ENCODE measurements at places on chromosomes 6 and 20.
A peak's percentile ranks its signal among the peaks of the same experiment; 100 is the strongest.

DNA sequence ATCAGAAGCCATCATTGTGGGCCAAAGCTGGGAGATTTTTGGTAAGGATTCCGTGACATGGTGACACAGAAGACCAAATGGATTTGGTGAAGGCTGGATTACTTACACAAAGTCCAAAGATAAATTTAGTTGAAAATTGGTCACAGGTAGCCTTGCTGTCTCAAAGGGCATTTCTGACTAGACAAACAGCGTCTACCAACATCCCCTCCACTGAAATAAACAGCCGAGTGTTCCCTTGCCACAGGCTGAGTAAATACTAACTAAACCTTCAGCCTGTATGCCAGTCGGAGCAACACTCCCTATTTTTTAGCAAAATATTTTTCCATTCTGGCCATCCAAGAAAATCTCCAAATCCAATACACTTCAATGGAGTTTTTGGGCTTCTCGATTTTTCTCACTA lies 279.9 kb upstream of the CITED2 start:
- no peak for DNase-seq

DNA sequence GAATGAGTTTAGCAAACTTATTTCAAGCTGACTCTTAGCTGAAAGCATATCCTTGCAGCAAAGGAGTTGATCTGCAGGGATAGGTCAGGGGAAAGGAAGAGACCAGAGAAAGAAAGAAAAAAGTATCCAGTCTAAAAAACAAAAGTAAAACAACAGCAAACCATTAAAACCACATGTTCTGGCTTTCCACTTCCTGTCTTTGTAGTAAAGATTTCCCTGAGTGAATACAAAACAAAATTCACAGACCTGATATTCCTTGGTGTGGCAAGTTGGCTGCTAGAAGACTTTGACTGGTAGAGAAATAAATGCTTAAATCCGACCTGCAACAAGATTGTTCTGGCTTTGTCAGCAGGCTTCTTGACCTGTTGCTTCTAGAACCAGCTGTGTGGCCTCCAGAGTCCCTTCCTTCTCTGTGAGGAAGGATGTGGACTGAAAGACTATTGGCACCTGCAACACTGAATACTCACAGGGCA lies 23.4 kb upstream of the MCM3 start:
- DNase-seq = no peak

DNA sequence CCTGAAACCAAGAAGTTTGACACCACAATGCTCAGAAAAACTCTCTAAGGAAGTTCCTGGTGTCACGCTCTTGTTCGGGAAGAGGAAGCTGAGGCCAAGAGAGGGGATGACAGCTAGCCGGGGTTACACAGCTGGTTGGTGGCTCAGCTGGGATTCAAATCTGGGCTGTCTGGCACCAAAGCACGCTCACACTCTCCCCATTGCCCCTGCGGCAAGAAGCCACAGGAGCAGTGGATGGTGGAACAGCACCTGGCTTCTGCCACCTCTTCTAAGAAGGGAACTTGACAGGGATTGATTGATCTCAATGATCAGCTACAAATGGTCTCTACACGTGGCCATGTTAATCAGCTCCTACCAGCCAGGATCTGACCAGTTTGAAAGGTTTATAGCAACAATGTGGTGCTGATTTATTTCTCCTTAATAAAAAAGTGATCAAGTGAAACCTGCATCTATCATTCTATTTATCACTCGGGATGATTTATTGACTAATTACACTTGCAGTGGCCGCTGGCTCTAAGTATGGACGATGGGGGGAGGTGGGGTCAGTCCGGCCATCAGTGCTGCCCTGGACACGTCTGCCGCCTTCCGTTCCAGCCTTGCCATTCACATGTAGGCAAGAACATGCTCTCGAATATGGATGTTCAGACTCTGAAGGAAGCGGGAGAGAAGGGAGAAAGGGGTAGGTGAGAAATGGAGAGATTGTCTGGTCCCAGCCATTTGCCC lies 71.9 kb upstream of the TOP1 start:
- no peak for DNase-seq

DNA sequence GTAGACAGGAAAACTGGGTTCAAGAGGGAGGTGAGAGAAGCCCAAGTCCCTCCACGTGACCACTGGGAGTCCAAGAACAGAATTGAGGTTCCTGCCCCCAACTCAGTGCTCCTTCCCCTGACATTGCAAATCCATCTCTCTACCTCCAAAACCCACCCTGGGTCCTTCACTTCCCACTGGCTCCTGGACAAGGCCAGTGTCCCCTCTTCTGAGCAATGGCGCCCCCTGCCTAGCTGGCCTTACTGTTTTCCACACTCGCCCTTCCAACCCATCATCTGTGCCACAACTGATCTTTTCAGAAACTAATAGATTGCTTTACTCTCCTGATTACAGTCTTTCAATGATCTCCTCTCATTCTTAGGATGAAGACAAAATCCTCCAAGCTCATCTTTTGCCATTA lies 200.3 kb downstream of the ANKRD60 start:
- no peak for DNase-seq

DNA sequence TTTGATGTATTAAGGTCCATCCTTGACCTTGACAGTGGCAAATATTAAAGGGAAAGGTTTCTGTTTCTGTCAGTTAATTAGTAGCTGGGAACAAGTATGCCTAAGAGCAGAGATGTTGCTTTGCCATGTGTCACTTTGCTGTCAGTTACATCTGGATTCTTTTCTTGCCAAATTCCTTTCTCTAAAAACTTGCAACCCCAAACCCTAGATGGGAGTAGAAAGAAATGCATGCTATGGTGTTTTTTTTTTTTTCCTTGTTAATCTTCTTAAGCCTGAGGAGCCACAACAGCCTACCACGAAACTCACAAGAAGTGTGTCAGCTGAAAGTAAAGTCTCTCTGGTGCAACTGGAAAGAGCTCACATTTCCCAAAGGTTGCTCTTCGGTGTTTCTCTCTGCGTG lies 18.0 kb upstream of the CLDN20 start:
- DNase-seq = no peak

DNA sequence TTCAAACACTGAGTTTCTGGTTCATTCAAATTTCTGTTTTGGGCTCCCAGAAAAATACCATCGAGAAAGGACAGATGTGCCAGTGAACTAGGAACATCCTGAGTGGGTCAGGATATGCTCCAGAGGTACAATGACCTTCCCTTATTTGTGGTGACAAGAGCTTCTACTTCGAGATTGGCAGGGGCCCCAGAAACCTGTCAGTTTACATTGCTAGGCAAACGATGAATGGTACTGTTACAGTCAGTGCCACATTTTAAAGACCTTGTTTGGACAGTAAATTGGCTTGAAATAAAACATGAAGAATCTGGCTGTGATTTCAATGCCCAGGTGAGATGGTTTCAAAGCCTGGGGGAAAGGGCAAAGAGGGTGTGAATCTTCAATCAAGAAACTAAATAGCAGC lies 454.5 kb upstream of the ID4 start:
- no peak for DNase-seq

GRCh38 chr6:159506048-159506447 lies 187.0 kb downstream of the SOD2 start:
- DNase-seq = no peak

DNA sequence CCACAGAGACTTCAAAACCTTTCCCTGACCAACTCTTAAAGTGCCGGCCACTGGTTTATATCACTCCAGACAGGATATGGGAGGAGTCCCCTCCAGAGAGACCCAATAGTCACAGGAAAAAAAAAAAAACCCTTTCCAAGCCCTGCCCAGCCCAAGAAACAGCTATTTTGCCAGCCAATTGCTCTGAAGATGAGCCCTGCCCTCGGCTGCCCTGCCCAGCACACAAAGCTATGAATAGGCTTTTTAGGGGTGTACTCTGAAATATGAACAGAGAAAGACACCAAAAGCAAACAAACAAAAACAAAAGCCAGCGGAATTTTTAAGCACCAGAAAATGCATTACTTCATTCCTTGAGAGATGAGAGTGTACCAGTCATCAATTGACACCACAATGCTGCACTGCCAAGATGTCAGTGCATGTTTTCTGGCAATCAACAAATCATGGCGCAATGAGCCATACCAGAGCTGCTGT lies 275.1 kb downstream of the C6orf118 start:
- DNase-seq = no peak

DNA sequence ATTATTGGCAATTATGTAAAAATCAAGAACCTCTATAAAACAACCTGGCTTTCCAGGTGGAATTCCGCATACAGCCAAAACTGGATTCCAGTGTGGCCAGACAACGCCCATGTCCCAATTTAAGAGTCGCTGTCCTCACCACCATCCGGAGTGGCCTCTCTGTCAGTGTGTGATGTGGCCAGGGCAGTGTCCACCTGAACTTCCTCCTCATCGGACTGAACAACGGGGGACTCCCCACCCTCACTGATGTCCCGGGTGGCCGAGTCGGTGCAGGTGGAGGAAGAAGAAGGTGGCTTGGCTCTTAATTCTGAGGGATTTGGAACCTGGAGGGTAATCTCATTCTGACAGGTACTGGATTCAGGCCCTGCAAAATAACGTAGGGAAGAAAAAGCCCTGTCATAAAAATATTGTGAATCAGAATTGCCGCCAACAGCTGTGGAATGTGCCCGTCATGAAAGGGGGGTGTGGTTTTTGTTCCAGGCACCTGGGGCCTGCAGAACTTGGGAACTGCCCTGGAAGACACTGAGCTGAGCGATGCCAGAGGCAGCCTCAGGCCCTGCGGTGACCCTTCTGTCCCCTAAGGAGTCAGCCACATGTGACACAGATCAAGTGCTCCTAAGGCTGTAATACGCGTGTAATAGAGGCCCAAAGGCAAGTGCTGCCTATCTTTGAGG lies 139.8 kb downstream of the DTNBP1 start:
- DNase-seq = no peak

DNA sequence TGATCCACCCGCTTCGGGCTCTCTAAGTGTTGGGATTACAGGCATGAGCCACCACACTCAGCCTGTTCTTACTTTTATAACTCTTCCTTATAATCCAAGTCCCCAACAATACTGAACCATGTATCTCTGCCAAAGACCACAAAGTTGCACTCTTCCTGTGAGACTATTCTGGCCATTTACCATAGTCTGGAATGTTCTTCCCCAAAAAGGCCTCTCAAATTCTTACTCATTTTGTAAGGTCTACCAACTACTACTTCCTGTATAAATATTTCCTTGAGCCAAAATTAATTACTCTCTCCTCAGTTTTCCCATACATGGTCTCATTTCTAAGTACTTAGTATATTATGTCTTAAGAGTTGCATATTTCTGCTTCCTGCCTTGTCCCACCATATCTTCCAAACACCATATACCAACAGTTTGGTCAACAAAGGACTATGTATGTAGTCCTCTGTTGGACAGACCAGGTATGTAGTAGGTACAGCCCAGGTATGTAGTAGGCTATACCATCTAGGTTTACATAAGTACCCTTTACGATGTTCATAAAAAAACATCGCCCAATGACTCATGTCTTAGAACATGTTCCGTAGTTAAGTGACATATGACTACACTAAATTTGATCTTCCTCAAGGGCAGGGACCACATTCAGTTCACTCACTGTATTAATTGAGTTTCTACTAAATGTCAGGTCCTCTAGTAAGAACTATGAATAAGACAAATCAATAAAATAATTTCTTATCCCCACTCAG lies 22.0 kb downstream of the RANBP9 start:
- no peak for DNase-seq

- DNase-seq = no peak
Observed at GRCh38 chr20:57163041-57163440, 103.4 kb downstream of the BMP7 start.

- DNase-seq = no peak
Observed at GRCh38 chr20:2221921-2222320, 73.9 kb upstream of the TGM3 start.

DNA sequence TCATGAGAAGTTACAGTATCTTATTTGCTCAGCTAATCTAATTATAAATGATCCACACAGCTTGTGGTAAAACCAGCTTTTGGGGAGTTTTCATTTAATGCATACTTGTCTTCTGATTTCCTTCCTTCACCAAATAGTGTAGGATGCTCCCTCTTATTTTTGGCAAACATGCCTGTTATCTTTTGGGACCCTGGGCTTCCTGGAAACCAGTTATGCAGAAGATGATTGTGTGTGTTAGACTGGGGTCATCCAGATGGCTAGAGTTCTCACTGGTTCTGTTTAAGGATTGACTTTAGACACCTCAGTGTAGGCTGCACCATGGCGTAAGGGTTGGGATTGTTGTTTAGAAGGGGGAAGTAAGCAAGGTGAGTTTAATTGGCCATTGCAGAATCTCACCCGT lies 61.3 kb downstream of the PTPN1 start:
- DNase-seq = no peak

- DNase-seq = no peak
Observed at GRCh38 chr6:140095532-140095931, 721.1 kb upstream of the CITED2 start.

GRCh38 chr6:3410385-3411360 lies 46.2 kb downstream of the SLC22A23 start:
- DNase-seq = peak; percentile 62

- DNase-seq = no peak
Observed at GRCh38 chr20:56788041-56788670, 159.1 kb downstream of the TFAP2C start.

DNA sequence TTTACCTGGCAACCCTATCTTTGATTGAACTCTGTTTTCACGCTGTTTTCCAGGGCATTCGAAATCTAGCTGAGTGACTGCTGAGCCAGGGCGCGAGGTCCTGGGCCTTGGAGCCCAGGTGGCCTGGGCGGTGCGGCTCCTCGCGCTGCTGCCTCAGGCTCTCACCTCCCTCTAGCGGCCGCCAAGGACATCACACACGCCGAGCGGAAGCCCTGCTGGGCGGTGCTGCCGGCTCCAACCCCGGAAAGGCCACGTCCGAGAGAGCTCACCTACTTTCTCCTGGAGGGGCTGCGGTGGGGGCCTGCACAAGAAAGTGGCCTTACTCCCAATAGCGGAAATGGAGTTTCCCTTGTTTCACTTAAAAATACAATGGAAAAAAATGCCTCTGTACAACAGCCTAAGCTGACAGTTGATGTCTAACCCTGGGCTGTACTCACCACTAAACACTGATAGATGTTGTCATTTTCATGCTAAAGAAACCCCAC lies 77.7 kb downstream of the ELOVL4 start:
- DNase-seq = peak; percentile 37

DNA sequence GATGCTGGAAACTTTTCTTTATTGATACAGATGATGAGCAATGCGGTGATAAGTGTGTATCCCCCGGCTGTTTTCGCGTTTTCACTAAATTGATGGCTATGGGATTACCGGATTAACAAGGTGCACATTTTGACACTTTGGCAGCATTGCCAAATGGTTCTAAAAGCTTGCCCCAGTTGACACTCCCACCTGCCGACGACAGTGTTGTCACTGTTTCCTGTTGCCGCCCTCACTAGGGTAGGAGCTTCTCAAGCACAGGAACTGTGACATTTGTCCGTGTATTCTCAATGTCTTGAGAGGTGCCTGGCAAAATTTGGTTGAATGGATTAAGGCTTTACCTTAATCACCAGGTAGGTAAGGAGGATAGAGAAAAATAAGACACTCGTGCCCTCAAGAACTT lies 9.8 kb upstream of the MAPK13 start:
- no peak for DNase-seq

DNA sequence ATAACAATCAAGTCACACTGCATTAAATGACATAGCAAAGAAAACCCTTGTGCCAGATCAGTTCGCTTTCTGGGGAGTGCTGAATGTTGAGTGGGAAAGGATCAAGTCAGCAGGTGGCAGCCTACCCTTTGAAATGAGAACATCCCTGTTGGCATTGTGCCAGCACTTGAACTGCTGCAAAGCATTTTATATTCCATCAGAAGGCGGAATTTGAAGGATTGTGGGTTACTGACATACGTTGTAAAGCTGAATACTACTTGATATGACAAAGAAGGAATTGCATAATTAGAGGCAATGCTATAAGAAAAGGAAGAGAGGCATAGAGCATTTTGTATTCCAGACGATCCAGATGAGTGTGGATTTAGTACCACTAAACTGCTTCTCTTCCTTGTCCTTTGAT lies 26.5 kb downstream of the BCKDHB start:
- DNase-seq = peak; percentile 48
